Activated effector memory CD4-positive, alpha-beta T cell treated with Interleukin-2 at 50 U/mL for 16 hours (primary cell): ENCODE measurements at places on chromosomes 1 and 21.

DNA sequence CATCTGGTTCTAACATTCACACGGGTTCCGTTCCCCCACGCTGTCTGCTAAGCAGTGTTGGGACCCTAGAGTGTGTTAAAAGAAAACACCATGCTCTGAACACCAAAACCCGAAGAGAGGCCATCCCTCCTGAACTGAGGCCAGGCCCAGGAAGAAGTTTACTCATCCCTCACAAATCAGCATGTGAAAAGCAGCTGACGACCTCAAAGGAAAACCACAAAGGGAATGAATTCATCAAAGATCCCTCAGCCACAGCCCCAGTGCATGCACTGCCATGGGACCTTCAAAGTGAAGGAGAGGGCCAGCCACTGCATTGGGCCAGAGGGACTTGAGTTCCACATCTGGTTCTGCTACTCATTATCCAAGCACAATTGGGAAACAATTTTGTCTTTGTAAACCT, 7.0 kb upstream of the PSEN2 start:
- no peak for DNase-seq

DNA sequence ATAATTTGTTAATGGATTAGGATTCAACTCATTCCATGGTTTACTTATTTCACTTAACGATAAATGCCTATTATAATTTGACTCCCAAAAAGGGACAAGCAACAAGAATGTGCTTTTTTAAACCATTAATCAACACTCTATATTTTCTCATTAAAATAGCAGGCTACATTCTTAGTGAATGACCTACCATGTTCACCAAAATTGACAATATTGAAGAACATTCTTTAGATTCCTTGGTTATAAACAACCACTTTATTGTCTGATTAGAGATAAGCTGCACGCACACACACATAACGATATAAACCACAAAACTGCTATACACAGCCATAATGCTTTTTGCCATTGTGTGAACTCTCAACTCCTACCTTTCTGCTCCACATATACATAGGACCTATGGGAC, 75.4 kb upstream of the LRRC7 start:
- DNase-seq: no peak

- DNase-seq: no peak
Observed at GRCh38 chr1:32071758-32072621, 749 bp upstream of the TMEM39B start.

DNA sequence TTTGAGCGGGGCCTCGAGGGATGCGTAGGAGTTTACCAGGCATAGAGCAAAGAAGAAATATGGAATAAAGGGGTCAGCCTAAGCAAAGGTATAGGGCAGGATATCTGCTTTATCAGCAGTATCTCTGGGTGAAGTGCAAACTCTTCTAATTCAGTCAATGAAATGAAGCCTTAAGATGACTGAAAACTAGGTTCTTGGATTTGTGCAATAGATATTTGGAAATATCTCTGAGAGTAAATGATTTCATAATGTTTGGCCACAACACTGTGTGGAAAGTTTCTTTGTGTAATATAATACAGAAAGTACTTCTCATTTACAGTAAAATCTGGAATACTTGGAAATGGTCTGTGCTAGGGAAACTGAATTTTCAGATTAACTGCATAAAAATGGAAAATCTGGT, 26.1 kb downstream of the KCNJ15 start:
- DNase-seq: no peak

DNA sequence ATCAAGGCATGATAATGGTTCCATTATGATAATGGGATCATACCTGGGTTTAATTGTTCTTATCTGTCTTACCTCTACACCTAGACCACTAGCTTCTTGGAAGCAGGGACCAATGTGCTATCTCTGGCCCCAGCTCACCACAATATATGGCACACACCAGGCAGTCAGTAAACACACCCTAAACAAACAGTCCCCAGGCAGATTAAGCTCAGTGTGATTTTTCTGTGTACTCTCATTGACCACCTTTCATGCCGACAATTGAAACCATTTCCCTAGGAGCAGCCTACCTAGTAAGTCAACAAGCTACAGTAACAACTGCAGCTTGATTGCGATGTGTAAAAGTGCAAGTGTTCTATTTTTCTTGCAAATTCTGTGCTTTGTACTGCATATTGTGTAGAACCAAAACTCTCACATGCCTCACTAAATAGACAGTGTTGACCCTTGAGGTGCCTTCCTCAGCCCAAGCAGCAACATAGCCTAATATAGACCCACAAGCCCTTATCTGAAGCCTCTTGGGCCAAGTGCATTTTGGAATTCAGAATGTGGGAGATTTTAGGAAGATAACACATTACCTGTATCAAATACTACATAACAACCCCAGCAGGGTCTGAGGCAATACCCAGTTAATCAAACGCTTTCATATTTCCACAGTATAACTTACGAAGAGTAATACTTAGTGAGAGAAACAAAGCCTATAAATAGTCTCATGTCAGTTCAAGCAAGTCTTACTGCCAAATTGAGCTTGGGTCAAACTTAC, 32.0 kb downstream of the INPP5B start:
- DNase-seq: no peak

DNA sequence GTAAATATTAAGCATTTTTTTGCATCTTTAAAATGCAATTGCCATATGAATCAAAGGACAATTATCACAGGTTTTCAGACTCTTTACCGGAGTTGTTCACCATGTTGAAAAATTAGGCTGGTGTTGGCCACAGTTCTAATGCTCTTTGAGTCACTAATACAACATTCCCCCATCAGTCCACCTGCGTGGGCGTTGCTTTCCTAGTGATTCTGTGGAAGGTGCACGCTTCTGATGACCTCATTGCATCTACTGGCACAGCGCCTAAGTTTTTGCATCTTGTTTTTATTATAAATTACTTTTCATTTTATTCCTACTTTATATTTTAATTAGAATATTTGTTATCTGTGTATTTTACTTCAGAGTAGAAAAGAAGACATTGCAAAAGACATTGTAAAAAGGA, 4.7 kb upstream of the F5 start:
- DNase-seq: no peak

- DNase-seq: no peak
Observed at GRCh38 chr1:155218854-155219591, 10.5 kb downstream of the MTX1 start.

GRCh38 chr1:203649551-203649998, 22.9 kb downstream of the ATP2B4 start:
- DNase-seq: no peak

DNA sequence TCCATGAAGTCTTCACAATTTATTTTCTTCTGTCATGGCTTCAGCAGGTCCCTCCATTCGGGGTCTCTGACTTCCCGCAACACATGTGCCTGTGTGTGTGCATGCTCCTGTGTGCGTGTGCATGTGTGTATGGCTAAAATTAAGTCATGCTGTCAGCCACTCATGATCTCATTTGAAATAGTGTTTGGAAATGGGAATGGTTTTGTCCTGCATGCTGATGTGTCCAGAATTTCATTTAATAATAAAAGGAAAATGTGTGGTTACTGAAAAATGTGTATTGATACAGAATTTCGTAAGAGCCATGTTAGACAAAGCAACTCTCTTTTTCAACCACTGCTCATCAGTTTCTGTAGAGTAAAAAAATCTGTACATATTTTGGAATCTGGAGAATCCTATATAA, 123.8 kb upstream of the PRDX6 start:
- no peak for DNase-seq

DNA sequence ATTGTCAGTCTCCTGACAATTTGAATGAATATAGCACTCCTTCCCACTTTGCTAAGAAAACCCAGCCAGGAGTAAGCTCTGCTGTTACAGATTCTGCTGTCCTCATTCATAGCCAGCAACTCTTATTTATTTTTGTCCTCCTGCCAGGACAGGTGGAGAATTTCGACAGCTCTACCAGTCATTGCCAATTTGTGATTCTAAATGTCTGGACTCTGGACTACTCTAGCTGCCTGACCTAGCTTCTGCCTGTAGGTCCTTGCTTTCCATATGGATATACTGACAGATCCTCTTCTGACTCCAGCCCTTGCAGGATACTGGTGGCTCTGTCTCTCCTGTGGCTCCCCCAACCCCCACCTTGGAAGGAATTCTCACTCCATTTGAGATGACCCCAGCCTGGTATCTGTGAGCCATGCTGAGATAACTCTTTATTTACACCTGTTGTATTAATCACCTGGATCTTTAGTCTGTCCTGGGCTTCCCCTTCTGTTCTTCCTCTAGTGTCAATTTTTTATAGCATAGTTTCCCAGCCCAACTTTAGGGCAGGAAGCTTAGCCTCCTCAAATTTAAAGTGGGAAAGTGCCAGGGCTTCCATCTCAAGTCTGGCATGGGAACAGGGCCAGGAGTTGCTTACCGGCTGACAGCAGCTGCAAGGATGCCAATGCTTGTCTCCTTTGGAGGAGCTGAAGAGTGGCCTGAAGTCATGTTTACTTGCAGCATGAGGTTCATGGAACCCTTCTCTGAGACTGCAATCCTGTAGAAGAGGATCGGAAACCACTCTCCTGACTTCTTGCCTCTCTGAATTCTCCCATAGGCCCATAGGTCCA, 6.7 kb downstream of the PM20D1 start:
- DNase-seq: no peak

DNA sequence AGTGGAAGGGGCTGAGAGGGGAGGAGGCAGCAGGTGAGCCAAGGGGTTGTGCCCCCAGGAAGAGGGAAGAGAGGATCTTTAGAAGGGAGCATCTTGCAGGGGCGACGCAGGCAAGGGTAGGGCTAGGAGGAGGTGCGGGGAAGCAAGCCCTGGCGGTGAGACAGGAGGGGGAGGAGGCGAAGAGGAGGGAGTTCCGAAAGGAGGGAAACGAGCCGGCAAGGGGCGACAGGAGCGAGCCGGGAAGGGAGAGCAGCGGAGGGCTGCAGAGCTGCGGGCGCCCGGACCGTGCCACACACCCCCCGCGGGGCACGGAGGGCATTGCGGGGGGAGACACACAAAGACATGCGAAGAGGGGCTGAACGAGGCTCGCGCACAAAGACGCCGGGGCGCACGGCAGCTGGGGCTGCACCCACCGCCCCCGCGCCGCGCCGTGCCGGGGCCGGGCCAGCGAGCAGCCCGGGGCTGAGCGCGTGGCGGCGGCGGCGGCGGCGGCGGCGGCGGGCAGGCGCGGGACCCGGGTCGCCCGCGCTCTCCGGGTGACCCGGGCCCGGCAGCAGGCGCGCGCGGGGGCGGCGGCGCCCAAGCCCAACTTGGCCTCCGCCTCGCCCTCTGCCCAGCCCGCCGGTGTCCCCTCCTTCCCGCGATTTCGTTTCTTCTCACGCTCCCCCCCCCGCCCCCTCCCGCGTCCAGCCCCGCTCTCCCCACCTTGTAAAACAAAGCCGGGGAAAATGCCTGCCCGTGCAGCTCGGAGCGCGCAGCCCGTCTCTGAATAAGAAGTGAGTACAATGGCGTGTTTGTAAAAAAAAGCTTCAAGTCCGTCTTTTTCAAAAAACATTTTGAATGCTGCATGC, at the start of gene KCNK2:
Gene KCNK2 (plus strand): TSS at position 206 of the 851 bp plus-strand sequence. CDS start 649 bp downstream, outside the sequence.
- no peak for DNase-seq
